Activated T-helper 1 cell treated with anti-CD3 and anti-CD28 coated beads, Interleukin-12 subunit alpha, Interleukin-12 subunit beta, Interleukin-2, Interleukin-4 antibody, amounts not matched to agents 30 ng/mL and 10 ng/mL and 1 ng/mL, durations not matched to agents 14 hours and 24 hours and 36 hours (primary cell): ENCODE measurements at places on chromosomes 13 and 19.

- DNase-seq, result no peak
Measured at GRCh38 chr19:17296273-17296672, 7.0 kb downstream of the ABHD8 start.

DNA sequence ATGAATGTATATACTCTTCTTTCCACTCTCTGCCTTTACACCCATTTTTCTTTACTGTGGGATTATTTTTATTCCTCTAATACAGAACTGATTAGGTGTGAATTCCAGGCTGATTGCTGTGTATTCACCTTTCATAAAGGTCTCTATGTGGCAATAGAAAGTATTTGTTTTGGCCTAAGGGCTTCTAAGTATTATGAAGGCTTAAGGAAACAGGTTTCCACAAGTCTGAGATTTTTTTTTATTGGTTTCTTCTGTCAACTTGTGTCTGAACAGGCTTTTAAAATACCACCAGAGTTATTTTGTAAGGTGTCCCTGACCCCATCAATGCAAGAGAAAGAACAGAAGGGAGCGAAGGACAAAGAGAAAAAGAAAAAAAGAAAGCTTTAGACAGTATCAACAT is 1102.0 kb upstream of the SPRY2 start:
- DNase-seq, result no peak

DNA sequence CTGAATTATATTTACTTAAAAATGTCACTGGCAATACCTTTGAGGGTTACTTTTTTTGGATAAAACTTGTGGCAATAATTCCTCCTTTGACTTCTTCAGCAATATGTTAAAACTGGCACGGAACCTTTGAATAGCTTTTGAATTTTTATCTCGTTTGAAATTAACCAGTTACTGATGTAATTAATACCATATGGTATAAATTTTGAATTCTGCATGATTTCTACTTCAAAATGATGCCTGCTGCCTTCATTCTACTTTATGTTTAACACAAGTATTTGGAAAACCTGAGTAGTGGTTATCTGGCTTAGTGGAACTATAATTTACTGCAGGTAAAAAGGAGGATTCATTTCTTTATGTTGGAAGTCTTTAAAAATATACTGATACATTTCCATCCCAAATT is 85.3 kb downstream of the LRCH1 start:
- no peak for DNase-seq

DNA sequence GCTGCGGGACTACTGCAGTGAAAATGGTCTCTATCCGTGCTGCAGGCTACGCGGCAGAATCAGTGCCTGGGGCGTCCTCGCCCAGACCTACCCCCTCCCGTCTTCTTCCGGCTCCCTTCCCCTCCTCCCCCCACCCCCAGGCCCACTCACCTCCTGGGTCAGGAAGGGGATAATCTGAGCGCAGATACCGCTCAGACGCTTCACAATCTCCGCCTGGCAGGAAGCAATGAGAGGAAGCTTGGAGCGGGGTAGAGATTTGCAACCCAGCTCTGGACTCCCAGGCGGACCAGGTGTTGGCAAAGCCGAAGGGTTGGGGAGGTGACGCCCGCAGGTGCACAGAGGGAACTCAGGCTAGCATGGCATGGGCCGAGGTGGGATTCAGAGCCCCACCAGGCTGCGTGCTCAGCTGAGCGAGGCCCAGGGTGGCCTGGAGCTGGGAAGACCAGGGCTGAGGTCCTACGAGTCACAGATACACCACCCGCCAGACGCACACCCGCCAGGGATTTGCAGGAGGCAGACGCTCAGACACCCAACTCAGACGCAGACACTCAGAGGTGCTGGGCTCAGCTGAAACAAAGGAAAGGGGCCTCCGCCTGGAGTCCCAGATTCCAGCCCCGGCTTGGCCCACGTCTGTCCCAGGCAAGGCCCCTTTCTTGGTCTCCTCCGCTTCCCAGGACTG is 4.1 kb downstream of the TLE2 start:
- DNase-seq, result no peak

DNA sequence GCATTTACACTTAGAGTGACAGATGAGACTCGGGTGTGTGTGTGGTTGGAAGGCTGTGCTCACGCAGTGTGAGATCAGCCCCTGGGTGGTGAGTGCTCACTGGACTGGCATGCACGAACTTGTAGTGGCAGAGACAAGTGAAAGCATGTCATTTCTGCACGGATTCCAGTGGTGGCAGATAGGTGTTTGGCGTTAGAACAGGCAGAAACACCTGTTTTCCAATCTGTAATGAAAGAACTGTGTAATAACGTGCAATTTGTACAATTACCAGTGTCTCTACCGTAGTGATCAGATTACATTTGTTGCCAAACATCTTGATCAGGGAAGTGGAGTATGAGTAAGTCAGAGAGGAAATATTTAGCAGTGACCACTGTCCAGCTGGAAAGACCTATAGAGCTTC is 8.2 kb downstream of the LAMP1 start:
- DNase-seq, result no peak

DNA sequence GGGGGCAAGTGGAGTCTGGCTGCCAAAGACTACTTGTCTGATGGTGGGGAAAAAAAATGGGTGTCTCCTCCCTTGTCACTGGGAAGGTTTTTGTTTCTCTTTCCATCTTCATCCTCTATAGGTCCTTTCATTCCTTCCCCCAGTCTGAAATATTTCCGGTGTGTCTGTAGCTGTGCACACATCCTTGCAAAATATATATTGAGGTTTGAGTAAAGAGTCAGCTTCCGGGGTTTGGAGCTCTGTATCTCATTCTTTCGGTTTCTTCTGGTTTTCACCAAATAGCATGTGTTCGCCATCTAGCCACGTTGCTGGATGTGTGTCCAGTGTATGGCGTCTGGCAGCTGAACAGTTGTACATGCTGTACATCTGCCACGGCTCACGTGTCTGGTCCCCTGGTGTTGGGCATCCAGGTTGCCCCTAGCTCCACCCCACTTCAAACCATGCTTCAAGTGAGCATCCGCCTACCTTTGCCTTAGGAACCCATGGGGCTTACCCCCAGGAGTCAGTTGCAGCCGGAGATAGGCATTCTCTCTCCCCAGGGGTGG is 142.2 kb downstream of the SIPA1L3 start:
- peak; percentile 61 for DNase-seq

GRCh38 chr19:55304279-55304978 is 20.6 kb downstream of the BRSK1 start:
- DNase-seq, result no peak

GRCh38 chr13:93224535-93224934 is 2.1 kb upstream of the GPC6 start:
- DNase-seq, result no peak

- no peak for DNase-seq
Measured at GRCh38 chr19:42919757-42920079, 2.0 kb upstream of the PSG6 start.

- DNase-seq, result no peak
Measured at GRCh38 chr13:49539313-49539712, 43.6 kb downstream of the PHF11 start.

DNA sequence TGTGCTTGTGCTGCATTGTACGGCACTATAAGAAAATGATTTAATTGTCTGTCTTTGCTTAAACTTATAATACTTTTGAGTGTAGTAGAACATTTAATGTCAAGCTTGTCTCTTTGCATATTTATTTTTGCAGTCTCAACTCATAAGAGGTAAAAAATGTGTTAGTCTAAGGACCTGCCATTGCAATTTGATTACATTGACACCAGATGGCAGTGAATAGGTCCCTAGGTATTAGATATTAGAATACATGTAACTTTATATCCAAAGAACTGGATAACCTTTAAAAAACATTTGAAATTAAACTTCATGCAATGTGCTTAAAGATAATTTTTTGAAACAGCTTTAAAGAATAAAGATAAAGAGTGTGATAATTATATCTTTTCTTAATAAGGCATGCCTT is 1421.3 kb downstream of the OLFM4 start:
- DNase-seq, result no peak

- DNase-seq, result no peak
Measured at GRCh38 chr13:112959701-112960542, 9.1 kb upstream of the MCF2L start.

- no peak for DNase-seq
Measured at GRCh38 chr19:51111606-51112005, 3.4 kb upstream of the CTU1 start.

GRCh38 chr19:46823049-46823448 is 27.6 kb downstream of the AP2S1 start:
- no peak for DNase-seq

GRCh38 chr13:109781384-109782065 is 4.9 kb downstream of the IRS2 start:
- DNase-seq, result no peak

- DNase-seq, result no peak
Measured at GRCh38 chr13:42549552-42549936, 24.4 kb upstream of the TNFSF11 start.

DNA sequence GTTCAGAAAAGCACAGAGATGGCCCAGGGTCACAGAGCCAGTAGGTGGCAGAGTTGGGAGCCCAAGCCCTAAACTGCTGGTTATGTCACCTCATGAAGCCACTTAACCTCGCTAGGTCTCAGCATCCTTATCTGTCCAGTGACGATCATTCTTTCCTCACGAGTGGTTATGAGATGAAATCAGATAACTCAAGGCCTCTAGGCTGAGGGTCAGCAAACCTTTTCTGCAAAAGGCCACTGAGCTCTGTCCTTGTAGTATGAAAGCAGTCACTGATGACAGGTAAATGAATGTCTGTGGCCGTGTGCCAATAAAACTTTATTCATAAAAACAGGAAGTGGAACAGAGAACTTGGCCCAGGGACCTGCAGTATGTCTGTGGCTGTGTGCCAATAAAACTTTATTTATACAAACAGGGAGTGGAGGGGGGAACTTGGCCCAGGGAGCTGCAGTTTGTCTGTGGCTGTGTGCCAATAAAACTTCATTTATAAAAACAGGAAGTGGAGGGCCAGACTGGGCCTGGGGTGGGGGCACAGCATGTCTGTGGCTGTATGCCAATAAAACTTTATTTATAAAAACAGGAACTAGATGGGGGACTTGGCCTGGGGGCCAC is 71.2 kb downstream of the GNG7 start:
- DNase-seq, result no peak

GRCh38 chr19:56919308-56919995 is 78.9 kb upstream of the PEG3 start:
- no peak for DNase-seq

- no peak for DNase-seq
Measured at GRCh38 chr13:45374917-45375316, 33.9 kb upstream of the TPT1 start.

DNA sequence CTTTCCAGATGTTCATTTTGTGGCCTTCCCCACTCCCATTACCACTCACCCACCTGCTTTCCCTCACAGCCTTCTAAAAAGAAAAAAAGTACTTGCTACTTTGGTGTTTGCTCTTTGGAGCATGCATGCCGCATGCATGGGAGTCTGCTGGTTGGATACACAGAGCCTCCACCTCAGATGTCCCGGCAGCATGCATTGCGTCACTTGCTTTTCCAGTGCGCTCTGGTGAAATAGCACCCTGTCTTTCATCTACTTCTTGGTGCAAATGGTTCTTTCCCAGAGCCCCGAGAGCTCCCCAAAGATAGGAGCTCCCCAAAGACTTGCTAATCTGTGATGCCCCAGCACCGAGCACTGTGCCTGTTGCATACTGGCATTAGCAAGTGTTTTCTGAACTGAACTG is 333.2 kb upstream of the ZNF507 start:
- no peak for DNase-seq

DNA sequence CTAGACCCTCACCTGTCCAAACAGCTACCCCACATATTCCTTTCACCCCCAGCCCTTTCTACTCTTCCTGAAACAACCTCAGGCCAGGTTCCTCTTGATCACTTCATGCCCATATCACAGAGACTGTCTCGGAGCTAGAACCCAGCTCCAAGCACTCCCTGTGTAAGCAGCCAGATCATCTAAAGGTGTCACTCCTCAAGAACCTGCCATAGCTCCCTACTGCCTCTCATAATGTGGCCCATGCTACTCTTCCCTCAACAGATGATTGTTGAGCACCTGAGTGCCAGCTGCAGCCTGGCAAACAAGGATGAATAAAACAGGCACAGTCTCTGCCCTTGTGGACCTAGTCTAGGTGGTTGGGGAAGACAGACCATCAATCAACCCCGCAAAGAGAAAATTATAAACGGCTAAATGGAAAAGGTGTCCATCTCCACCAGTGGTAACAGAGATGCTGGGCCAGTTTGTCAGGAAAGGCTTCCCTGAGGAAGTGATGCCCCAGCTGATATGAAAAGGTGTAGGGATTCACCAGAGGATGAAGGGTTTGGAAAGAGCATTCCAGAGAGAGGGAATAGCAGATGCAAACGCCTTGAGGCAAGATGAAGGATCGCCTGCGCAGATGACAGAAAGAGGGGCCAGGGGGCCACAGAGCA is 8.3 kb downstream of the EPS15L1 start:
- no peak for DNase-seq

DNA sequence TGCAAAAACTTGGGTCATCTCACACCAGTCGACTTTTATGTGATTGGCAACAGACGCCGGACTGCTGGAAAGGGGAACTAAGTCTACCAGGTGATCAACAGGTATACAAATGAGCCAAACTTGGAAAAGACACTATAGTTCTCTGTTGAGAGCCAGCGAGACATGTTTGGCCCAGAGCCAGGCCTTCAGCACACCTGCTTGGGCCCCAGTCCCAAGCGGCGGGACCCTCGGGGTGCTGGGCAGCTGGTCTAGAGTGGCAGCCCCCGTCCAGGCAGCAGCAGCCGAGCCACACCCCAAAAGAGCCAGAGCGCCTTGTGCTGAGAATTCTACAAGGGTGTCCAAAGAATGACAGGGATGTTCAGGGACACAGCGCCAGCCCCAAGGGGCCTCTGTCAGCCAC is 28.0 kb downstream of the NAXD start:
- DNase-seq, result no peak

GRCh38 chr13:104485571-104485970 is 1419.4 kb upstream of the SLC10A2 start:
- DNase-seq, result no peak

GRCh38 chr13:93180356-93180969 is 46.1 kb upstream of the GPC6 start:
- no peak for DNase-seq

- DNase-seq, result no peak
Measured at GRCh38 chr13:44350775-44351504, 22.7 kb upstream of the SERP2 start.

DNA sequence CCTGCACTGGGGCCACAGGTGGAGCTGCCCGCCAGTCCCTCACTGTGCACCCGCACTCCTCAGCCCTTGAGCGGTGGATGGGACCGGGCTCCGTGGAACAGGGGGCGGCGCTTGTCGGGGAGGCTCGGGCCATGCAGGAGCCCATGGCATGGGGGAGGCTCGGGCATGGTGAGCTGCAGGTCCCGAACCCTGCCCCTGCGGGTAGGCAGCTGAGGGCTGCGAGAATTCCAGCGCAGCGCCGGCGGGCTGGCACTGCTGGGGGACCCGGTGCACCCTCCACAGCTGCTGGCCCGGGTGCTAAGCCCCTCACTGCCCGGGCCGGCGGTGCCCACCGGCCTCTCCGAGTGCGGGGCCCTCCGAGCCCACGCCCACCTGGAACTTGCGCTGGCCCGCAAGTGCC is 877.5 kb upstream of the PCDH9 start:
- DNase-seq, result no peak

DNA sequence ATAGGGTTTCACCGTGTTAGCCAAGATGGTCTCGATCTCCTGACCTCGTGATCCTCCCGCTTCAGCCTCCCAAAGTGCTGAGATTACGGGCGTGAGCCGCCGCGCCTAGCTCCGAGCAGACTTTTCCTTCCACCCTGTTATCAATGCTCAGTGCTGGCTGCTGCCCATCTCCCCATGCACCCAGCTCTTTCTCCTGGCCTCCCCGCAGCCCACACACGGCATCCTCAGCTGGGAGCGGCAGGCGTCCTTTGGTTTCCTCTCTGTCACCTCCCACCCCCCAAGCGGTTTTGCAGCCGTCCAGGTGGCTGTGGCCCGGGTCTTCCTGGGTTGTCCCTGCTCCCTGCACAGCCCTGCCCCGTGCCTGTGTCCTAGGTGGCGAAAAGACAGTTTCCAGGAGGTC is 12.1 kb downstream of the PRR22 start:
- no peak for DNase-seq
